Retinal pigment epithelial cell (primary cell): ENCODE measurements at places on chromosomes 3 and 15.

DNA sequence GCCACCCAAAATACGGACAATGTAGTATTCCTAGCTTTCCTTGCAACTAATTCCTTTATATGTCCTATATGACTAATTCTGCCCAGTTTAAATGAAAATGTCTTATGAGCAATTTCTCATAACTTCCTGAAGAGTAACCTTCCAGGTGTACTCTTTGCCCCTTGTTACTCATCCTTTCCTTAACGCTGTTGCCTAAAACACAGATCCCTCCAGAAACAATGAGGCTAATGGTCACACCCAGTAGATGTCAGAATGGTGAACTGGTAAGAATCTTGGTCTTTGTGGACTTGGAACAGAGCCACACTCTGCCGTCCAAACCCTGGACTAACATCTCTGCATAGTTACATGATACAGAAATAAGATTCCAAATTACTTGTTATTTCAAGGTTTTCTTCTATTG is 497.9 kb downstream of the IGSF11 start:
- no peak for DNase-seq

- DNase-seq: no peak
These were observed 615.6 kb upstream of the NECTIN3 start for GRCh38 chr3:110456001-110456400.

- no peak for DNase-seq
These were observed 167.6 kb downstream of the ABHD5 start for GRCh38 chr3:43858294-43858701.

GRCh38 chr3:106345353-106346027 is 476.7 kb upstream of the CBLB start:
- DNase-seq: peak; percentile 99

- no peak for DNase-seq
These were observed 17.7 kb upstream of the PRR23E start for GRCh38 chr3:127175272-127175671.

- no peak for DNase-seq
These were observed 24.0 kb downstream of the GPR176 start for GRCh38 chr15:39896101-39896500.
